Motor neuron (in vitro differentiated cells): ENCODE measurements at places on chromosomes 11 and 22. TPM values are rescaled to one million over a fixed set of nuclear protein-coding genes. Genes with fewer than 3 reads are reported as not detected.

The VPS26B gene
- 40.7 and 42.1 TPM in 2 replicates for total RNA-seq

The ROM1 gene
- 1.3 and 1.6 TPM in 2 replicates for total RNA-seq

The KRTAP5-7 gene
- 0.24 and 0.52 TPM in 2 replicates for total RNA-seq

The UBQLN3 gene
- total RNA-seq: 0.11 and 0.69 TPM in 2 replicates

DNA sequence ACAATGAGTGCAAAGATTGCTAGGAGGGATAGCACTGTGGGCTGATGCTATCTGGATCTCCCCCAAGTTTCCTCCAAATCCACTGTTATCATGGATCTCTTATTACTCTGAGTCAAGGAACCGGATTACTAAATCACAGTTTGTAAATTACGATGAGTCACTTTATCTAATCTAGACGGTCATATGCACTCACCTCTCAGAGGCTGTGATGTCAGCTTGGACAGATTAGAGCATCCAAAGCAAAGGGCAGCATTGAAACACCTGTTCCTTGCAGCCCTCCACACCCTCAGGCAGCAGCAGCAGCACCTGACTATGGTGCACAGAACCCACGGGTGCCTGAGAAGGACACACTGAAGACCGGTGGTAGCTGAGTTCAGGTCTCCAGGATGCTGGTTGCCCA lies 14.0 kb upstream of the POU2AF1 start:
- peak; percentile 25 for ATAC-seq

- no peak for ATAC-seq
Measured at GRCh38 chr11:1742371-1742770, 8.0 kb downstream of the IFITM10 start.

- no peak for ATAC-seq
Measured at GRCh38 chr22:22458896-22459588, 49.5 kb downstream of the ZNF280B start.

DNA sequence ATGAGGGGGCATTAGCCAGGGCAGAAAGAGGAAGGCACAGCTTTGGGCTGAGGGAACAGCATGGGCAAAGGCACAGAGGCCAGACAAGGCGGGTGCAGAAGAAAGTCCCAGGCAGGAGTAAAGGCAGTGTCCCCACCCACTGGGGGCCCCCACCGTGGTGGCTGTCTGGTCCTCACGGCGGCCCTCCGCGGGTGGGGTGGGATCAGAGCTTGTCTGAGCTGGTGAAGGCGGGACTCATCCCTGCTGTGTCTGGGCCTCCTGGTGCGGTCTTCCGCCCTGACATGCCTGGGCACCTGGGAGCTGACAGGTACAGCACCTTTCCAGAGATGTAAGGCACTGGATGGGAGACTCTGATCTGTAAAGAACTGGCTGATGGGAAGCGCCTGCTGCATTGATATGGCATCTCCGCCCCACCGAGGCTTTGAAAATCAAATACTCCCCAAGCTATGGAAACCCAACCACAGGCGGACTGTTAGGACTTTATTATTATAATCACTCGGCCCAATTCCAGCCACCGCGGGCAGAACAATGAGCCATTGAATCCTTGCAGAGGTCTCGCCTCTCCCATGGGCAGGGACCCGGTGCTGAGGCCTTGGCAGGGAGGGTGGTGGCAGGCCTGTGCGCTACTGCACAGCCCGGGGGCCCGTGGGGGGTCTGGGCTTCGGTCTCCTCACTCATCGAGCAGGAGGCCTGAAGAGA lies 14.2 kb upstream of the GNB1L start:
- peak; percentile 85 for ATAC-seq

- no peak for ATAC-seq
Measured at GRCh38 chr11:128701086-128701485, 7.2 kb downstream of the FLI1 start.

DNA sequence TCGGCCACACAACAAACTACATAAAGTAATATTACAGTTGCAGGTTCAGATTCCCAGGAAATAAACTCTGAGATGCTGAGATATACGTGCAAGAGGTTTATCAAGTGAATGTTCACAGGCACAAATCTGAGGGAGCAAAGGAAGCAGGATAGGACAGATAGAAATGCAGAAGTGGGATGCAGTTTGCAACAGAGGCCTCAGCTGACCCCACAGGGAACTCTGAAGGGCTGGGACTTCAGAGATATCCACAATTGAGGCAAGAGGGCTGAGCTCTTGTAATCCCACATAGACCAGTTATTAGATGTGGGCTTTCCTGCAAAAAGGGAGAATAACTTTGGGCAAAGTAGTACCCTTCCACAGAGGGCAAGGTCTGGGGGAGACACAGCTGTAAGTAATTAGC lies 25.4 kb upstream of the ARHGAP20 start:
- no peak for ATAC-seq
